ENCODE measurements at places on chromosomes 5 and 9.

DNA sequence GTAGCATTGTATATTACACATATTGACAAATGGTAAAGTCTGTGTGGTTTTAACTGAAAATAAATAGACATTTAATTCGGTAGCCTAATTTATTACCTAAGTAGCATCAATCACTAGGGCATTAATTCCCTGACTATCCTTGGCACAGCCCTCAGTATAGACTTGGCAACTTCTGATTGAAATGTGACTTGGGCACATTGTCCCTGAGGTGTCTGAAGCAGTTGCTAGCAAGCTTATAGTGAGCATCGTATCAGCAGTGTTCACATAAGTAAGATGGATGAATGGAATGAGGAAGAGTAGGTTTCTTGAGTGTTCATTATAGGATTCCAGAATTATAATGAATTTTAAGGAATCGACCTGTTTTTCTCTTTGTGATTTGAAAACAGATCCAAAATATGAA, 16.1 kb downstream of the LURAP1L start:
- DNase-seq = no peak

DNA sequence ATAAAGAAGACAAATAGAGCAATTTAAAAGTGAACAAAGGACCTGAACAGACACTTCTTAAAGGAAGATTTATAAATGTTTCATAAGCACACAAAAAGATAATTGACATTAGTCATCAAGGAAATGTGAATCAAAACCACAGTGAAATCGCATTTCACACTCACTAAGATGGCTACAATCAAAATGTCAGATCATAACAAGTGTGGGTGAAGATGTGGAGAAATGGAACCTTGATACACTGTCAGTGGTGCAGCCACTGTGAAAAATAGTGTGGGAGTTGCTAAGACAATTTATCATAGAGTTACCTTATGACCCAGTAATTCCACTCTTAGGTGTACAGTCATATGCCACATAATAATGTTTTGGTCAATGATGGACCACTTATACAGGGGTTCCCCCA, 54.5 kb upstream of the HTR4 start:
- no peak for DNase-seq

DNA sequence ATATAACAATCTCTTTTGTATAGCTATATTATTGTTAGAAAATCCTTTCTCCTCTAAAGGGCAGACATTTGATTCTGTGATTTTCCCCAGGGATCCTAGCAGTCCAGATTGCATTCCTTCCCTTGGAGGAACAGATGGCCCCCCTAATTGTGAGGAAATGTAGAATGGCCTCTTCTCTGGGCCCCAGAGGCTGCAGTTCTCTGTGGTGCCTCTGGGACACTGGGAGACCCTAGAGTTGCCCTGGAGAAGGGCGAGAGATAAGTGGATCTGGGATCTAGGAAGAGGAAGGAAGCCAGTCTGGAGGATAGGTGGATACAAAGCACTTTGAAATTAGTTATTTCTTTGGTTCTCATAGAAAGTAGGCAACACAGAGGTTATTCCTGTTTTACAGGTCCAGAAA, 1.9 kb upstream of the HINT2 start:
- DNase-seq = no peak

GRCh38 chr9:134619448-134619982, 22.1 kb upstream of the COL5A1 start:
- DNase-seq = no peak

DNA sequence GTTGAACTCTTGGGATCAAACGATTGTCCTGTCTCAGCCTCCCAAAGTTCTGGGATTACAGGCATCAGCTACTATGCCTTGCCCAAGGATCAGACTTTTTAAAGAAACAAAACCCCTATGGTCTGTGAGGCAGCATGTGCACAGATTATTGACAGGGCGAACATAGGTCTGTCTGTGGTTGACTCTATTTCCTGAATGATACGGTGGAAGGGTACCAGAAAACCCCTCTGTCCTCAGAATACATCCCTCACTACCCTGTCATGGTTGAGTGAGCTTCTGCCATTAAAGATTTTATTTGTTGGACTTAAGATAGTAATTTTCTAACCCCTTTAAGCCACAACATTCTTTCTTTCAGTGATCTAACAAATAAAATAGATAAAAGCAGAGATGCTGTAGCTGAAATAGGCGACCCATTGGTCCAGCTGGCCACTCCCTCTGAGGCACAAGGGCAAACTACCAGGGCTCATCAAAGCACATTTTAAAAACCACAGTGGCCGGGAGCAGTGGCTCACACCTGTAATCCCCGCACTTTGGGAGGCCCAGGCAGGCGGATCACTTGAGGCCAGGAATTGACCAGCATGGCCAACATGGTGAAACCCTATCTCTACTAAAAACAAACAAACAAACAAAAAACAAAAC, 84.9 kb upstream of the ANKRD55 start:
- no peak for DNase-seq

DNA sequence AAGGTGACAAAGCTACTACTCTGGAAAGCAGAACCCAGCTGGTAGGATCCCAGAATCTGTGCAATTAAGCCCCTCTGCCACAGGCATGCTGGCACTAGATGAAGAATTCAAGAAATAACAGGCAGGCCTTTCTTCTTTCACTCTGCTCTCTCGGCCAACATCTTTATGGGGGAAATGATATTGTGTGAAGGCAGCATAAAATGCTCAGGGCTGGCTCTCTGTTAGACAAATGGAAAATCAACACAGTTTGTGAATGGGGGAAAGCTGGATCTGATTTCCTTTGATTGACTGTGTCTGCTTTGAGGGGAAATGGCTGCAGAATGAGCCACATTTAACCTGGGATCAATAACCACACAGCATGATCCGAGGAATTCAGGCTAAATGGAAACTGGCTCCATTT, 29.1 kb upstream of the AKNA start:
- no peak for DNase-seq

- no peak for DNase-seq
Observed at GRCh38 chr9:79604921-79605562, 33.3 kb downstream of the TLE4 start.

DNA sequence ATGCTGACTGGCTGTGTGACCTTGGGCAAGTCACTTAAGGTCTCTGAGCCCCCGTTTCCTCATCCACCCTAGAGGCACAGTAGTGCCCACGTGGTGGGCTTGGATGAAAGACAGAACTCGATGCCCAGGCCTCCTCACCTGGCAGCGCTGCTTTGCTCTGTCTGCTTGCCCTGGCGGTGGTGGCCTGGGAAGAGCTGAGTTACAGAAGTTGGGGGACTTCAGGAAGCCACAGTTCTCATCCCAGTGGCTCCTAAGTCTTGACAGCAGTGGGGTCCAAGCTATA, 171.5 kb upstream of the IER5L start:
- no peak for DNase-seq

DNA sequence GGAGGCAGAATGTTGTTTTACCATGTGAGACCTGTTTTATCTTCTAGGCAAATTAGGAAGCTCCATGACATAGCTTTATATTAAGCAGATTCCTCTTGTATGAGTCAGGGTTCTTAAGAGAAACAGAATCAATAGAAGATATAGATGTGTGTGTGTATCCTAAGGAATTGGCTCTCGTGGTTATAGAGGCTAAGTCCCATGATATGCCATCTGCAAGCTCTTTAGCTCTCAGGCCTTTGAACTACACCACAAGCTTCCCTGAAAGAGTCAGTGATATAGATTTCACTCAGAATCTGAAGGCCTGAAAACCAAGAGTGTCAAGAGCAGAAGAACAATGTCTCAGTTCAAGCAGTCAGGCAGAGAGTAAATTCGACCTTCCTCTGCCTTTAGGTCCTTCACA, 365.8 kb upstream of the ZNF608 start:
- no peak for DNase-seq

DNA sequence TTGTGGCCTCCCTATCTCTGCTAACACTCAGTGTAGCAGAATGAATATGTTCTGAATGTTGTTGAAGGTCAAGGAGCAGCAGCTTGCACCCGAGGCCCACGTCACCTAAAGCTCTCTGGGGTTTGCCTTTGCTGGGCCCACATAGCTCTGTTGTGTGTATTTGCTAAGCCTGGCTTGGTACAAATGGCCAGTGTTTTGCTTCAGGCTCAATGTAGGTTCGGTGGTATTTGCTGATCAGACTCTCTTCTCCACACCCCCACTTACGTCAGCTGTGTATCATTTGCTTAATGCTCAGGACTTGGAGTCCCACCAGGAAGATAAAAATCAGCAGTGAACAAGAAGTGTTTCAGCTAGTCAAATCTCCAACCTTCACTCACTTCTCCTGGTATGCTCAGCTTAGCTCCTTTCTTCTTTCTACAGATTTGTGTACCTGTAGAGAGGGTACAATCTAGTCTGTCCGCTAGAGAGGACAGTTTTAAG, 4.8 kb upstream of the RFESD start:
- DNase-seq = no peak

GRCh38 chr9:10134266-10134665, 478.5 kb downstream of the PTPRD start:
- DNase-seq = no peak

GRCh38 chr5:92613546-92613945, 967.5 kb downstream of the NR2F1-AS1 start:
- no peak for DNase-seq

DNA sequence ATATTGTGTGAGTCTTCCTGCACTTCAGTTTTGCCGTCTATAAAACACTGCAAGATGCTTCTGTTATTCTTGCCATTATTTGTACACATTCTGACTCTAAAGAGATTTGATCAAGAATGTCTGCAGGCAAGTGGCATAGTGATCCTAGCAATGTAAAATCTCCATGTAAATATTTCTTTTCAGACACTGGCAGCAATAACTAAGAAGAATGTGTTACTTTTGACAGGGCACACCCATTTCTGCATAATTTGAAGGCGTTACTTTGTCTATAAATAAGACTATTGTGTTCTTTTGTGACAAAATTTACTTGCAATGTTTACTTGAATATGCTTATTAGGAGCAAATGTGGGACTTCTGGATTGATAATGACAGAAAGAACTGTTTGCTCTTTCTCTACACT, 20.1 kb downstream of the RANBP3L start:
- DNase-seq = no peak

- DNase-seq = no peak
Observed at GRCh38 chr5:18754201-18754600, 1119.9 kb downstream of the TAF11L14 start.

DNA sequence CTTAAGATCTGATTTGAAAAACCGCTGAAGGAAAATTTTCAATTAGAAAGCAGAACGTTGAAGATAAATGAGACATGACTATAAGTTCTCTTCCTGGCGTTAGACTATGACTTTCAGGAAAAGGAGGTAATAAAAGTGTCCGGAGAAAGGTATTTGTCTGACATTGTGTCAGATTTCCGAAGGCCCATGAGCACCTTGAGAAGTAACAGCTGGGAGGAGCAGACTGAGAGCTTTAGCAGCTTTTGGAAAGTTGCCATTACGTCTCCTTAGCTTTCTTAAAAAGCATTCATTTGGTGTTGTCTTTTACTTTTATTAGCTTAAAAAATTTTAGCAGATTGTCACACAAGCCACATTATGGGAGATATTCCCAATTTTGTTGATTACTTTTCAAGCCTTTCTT, 363.5 kb downstream of the NDUFS4 start:
- DNase-seq = no peak

GRCh38 chr9:133509179-133510083, 15.3 kb downstream of the MYMK start:
- DNase-seq = no peak

GRCh38 chr9:100600521-100601079, 22.7 kb downstream of the CAVIN4 start:
- no peak for DNase-seq

- peak; percentile 58 for DNase-seq
Observed at GRCh38 chr9:91241909-91242308, 119.8 kb downstream of the AUH start.

- DNase-seq = no peak
Observed at GRCh38 chr9:34562135-34562745, 27.3 kb downstream of the CNTFR start.

DNA sequence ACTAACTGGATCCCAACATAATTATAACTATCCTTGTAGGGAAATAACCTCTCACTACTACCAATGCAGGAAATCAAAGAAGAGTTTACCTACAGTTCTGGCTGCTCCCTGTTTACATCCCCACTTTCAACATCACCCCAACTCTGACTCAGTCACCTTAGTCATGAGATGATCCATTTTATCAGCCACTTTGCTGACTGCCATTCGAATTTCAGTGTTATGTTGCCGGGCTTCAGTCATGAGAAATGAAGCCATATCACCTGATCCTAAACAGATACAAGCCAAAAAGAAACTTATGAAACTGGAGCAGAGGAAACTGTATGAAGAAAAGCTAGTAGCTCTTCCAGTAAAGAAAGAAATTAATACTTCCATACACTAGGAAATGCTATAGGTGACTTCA, 33.7 kb downstream of the SLC31A2 start:
- no peak for DNase-seq

GRCh38 chr5:173774271-173774761, 113.8 kb upstream of the CPEB4 start:
- DNase-seq = no peak

DNA sequence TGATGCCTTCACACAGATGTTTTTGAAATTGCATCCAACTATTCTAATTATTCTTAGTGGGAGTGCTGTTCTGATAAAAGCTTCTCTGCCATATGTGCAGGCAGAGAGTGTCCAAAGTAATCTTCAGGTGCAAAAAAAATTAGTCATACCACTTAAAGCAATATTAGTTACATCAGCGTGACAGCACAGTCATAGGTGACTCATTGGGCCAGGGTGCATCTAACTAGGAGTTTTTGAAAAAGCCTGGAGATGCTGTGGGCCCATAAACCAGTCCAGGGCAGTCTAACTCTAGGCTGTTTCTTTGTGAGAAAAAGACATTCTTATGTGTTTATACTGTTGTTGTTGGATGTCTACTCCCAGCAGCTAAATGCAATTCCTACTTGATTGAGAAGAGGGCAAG, 33.0 kb upstream of the C6 start:
- peak; percentile 33 for DNase-seq

- DNase-seq = no peak
Observed at GRCh38 chr5:53291528-53291927, 182.0 kb upstream of the MOCS2 start.

GRCh38 chr9:2285416-2286332, 270.5 kb downstream of the SMARCA2 start:
- DNase-seq = no peak

DNA sequence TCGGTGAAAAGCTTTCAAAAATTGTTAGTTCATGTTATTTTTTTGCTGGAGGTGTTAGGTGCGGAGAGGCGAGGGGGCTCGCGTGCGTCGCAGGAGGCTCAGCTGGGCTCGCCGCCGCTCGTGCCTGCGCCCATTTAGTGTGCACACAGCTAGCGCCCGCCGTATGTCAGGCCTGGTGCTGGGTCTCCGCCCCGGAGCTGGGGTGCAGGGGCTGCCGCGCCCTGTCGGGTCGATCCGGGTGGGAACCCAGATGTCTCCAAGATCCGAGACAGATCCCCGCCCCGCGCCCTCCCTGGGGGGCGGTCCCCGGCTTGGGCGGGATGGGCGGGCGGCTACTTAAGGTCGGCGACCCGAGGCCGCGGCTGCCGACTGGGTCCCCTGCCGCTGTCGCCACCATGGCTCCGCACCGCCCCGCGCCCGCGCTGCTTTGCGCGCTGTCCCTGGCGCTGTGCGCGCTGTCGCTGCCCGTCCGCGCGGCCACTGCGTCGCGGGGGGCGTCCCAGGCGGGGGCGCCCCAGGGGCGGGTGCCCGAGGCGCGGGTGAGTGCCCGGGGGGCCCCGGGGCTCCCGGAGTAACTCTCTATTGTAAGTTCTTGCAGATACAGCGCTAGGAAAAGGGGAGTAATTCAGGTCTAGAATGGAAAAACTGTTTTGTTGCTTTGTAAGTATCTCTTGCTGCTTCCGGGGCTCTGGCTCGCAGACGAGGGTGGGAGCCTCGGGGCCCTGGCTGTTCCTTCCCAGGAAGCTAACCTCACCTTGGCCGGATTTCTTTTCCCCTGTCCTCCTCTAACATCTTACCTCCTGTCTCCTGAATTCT, 31.7 kb downstream of the GSN start:
- DNase-seq = no peak

- DNase-seq = no peak
Observed at GRCh38 chr5:27377626-27378025, 339.2 kb upstream of the CDH9 start.

All from epithelial cell of proximal tubule (primary cell).